ENCODE measurements at places on chromosomes 12 and 14.

DNA sequence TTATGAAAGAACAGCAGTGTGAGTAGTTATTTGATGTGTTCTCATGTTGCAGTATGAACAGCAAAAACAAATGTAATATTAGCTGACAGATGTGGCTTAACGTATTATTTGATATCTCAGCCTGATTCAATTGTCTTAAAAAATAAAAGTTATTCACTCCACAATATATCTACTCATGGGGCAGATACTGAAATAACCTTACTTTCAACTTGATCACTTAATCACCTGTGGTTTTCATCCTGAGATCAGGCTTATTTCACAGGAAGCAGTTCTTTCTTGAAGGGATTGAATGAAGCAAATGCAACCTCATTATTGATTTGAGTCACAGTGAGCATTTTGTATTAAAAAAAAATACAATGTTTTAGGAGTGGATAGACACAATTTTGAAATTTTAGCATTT lies 90.3 kb downstream of the AKAP6 start:
- DNase-seq = no peak

- no peak for DNase-seq
Observed at GRCh38 chr12:597926-598568, 65.2 kb downstream of the NINJ2 start.

- no peak for DNase-seq
Observed at GRCh38 chr12:94267921-94268471, 119.6 kb downstream of the PLXNC1 start.

DNA sequence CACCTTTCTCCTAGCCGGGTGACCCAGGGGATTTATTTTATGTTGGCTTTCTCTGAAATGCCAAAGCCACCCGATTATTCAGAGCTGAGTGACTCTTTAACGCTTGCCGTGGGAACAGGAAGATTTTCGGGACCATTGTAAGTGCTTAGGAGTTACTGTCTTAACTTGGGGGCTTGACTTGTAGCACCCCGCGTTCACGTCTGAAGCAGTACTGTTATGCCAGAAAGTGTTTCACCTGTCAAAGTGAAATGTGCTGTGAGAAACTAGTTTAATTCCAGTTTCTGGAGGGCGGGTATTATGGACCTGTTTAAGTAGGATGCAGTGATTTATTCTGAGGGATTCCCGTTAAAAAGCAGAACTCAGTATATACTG lies 218 bp downstream of the LYSET start:
- DNase-seq = no peak

GRCh38 chr14:96624661-96625425 lies 122.7 kb downstream of the PAPOLA start:
- no peak for DNase-seq

- no peak for DNase-seq
Observed at GRCh38 chr12:50937653-50938052, 14.7 kb upstream of the HIGD1C start.

DNA sequence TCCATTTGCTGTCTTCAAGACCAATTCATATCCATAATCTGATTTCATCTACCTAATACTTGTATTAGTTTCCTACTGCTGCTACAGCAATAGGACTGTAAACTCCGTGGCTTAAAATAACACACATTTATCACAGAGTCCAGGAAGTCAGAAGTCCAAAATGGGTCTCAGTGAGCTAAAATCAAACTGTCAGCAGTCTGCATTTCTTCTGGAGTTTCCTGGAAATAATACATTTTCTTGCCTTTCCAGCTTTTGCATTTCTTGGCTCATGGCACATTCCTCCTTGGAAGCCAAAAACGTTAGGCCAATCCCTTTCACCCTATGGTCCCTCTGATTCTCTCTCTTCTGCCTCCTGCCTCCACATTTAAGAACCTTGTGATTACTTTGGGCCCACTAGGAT lies 239.8 kb downstream of the PRKD1 start:
- no peak for DNase-seq

DNA sequence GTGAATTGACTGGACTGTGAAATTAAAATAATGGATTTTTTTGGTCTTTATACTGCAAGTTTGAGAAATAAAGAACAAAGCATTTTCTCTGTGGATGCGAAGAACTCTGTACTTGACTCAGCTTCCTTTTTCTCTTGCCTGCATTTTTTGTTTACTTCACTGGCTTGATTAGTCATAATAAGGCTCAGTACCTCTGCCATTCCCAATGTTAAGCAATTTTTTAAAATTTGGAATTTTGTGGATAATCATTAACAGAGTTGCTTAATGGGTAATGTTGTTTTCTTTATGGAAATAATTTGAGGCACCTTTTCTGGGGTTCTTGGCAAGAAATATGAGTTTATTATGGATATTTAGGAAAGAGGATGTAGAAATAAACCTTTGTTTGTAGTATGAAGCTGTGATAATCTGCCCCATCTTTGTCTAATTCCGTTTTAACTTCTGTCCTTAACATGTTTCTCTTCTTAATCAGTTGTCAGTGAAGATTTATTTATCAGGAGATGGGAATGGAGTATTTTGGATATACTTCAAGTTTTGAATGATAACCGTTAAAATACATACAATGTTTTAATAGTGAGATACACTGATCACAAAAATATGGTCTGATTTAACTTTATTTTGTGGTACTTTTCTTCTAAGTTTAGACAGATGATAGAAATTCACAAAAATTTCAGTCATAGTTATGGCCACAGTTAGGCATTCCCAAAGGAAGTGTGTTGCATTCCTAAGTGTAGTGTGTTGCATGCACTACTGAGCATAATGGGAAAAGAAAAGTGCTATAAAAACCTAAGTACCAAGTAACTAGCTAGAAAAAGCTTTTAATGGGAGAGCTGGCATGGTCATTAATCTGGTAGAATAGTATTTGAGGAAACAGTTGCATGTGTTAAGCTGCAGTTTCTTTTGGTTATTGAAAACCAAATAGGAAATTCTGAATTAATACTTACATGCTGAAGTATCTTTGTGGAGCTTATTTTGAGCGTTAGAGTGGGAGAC lies 27.7 kb downstream of the WNK1 start:
- DNase-seq = no peak

DNA sequence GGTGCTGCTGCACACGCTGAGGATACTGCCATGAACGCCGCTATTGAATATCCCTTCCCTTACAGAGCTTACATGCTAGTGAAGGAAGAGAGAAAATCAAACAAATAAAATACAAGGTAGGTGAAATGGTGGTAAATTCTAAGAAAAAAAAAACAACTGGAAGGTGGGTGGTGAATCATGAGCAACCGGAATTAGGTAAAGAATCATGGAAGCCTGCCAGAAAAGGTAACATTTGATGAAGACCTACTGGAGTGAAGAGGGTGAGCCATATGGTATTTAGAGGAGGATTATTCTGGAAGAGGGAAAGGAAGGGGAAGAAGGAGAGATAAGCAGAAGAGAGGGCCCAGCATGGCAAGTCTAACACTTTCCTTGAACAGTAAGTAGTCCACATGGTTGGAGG lies 76.1 kb downstream of the LRIG3 start:
- no peak for DNase-seq

DNA sequence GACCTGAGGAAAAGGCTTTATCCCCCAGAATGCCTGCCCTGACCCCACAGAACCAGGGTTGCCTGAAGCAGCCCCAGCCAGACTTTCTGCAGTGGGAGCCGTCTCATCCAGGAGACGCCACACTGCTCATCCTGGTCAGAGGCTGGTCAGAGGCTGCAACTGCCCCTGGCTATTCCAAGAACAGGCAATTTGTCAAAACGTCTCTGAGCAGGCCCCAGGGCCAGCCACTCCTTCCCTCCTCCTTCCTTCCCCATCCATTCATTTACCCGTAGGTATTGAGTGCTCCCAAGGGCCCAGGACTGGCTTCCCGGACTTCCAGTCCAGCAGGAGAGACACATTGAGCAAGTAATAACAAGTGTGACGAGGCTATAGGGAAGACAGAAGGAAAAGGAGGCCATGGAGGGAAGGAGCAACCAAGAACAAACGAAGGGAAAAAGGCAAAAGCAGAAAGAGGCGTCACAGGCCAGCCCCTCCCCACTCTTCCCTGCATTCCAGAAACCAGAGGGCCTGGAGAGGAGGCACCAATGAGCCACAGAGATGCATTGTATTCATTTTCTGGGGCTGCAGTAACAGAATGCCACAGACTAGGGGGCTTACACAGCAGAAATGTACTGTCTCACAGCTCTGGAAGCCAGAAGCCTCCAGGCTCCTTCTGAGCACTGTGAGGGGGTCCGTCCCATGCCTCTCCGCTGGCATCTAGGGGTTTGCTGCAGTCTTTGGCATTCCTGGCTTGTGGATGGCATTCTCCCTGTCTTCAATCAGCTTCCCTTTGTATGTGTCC lies 21.0 kb upstream of the CD9 start:
- no peak for DNase-seq

DNA sequence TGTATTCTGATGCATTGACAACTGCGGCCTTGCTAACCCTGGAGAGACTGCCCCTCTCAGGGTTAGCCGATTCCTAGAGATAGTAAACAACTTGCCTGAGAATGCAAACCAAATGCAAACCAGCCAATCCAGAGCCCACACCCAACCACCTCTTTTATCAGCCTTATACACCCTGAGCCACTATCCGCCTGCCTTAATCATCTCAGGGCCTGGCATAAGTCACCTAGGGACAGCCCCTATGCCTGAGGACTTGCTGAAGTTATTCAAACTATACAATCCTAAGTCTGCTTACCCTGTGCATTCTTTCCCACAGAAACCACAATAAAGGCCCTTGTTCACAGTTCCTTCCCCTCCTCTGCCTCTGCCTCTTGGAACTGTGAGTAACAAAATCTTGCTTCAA lies 177.2 kb downstream of the KCNA5 start:
- peak; percentile 25 for DNase-seq

DNA sequence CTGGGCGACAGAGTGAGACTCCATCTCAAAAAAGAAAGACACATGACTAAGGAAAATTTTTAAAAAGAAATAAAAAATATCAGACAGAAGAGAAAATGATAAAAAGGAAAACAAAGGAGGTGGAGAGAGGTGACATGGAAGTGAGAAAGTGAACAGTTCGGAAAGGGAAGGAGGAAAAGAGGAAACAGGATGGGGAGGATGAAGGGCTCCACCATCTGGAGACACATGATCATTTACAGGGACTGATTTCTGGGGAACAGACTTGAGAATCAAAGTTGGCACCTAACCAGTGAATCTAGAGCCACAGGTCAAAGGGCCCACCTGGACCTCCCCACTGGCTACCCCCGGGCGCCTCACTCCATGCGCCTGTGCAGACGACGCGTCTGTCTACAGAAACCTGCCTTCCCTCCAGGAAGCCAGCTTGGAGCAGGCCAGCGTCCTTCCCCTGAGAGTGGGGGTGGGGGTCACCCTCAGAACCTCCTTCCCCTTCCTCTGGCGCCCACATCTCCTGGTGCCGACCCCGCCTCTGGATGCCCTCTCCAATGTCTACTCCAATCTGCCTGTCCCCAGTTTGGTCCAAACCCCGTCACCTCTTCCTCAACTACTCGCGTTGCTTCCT lies 60.5 kb downstream of the AMN start:
- DNase-seq = no peak

GRCh38 chr14:103489621-103490020 lies 33.0 kb downstream of the CKB start:
- DNase-seq = no peak

DNA sequence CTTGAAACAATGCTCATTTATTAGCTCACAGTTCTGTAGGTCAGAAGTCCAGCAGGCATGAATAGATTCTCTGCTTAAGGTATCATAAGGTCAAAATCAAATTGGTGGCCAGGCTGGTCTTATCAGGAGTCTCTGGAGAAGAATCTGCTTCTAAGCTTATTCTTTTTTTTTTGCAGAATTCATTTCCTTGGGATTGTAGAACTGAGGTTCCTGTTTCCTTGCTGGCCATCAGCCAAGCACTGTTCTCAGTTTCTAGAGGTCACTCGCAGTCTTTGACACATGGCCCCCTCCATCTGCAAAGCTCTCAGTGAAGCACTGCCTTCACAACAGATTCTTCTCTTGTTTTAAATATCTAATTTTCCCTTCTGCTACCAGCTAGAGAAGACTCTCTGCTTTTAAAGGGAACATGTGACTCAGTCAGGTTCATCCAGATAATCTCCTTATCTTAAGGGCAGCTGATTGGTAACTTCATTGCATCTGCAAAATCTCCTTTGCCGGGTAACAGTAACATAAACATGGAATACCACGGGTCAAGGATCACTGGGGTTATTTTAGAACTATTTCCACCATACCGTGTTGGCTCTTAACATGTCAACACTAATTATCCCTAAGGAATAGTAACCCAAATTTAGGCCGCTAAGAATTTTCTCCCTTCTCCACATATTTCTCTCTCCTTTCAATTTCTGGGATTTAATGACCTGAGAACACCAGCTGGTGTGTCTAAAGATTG lies 25.3 kb downstream of the RHOJ start:
- no peak for DNase-seq

DNA sequence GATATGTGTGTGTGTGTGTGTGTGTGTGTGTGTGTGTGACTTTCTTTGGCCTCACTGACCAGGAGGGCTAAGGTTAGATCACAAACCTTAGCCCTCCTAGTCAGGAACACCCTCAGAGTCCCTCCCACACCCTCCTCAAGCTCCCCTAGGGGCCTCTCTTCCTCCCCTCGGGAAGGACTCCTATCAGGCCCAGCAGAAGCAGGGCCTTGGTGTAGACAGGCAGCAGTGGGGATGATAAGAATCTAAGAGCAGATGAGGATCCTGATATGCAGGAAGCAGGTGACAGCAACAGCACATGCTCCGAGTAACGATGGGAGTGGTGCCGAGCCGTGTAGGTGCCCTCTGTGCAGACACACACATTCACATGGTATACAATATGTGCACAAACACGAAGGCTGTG lies 20.7 kb downstream of the PLEK2 start:
- DNase-seq = no peak

DNA sequence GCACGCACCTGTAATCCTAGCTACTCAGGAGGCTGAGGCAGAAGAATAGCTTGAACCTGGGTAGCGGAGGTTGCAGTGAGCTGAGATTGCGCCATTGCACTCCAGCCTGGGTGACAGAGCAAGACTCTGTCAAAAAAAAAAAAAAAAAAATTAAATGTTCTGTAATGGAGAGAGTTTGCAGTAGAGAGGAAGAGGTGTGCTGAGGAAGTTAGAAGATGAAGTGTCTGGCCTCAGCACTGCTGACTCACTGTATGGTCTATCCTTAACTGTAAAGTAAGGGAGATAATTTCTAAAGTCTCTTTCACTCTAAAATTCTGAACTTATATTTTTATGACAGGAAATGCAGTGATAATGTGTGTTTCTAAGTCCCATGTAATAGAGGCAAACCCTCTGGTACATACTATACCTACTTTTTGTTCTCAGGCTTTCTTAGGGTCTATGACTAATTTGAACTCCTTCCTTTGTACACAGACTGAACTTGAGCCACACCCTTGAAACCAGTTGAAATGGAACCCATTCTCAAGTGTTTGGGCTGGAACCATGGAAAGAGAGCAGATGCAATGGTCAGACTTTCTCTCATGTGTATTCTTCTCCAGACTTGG lies 278.1 kb upstream of the FAR2 start:
- no peak for DNase-seq

All from stimulated activated CD4-positive, alpha-beta T cell treated with anti-CD3 and anti-CD28 coated beads, Interleukin-4, amount 100 ng/mL, for 24 hours (primary cell).